HL-60 (cell line): ENCODE measurements at places on chromosomes 7 and 10.

DNA sequence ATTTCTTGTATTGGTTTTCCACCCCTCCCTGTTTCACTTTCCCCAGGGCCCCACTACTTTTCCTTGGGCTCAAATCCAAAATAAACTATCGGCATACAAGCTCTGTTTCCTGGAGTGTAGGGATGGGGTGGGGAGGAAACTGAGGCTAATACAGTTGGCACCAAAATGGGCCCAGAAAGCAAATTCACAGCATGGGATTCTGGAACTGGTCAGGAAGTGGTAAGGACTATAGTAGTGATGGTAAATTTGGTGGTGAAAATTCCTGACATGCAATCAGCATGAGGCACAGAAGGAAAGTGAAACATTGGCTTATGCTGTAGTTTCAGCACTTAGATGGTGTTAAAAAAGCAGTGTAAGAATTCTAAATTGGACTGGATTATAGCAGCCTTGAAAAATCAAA, 8.7 kb upstream of the SAMD9L start:
- DNase-seq = no peak

- no peak for DNase-seq
Observed at GRCh38 chr7:51587604-51588003, 271.0 kb upstream of the COBL start.

DNA sequence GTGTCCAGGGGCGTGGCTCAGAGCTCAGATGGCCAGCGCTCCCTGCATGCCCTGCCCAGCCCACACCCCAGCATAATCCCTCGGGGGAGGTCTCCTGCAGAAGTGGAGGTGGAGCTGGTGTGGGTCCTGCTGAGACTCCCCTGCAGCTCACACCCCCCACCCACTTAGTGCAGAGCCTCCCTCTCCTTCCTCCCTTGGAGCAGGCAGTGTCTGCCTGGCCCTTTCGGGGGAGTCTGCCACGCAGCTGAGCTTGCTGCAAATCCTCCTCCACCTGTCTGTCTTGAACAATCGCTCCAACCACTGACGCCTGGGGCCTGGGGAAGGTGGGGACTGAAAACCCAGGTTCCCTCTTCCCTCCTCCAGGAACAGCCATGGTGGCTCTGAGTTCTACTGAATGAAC, 219.7 kb upstream of the PPP2R2D start:
- no peak for DNase-seq

GRCh38 chr7:139731802-139732470, 45.9 kb downstream of the HIPK2 start:
- DNase-seq = peak; percentile 92

GRCh38 chr10:72622271-72622670, 3.6 kb downstream of the MICU1 start:
- no peak for DNase-seq

- no peak for DNase-seq
Observed at GRCh38 chr7:43944286-43944685, 18.1 kb downstream of the UBE2D4 start.
